ENCODE measurements at places on chromosomes 16 and 17. TPM values are rescaled to one million over a fixed set of nuclear protein-coding genes. Genes with fewer than 3 reads are reported as not detected.

MT3 gene
- total RNA-seq: 10.6 TPM

MT1H gene
- not detected for total RNA-seq

OR3A2 gene
- 2.5 TPM for total RNA-seq

- no peak for DNase-seq
These were observed 33.6 kb upstream of the RAI1 start for GRCh38 chr17:17647524-17648178.

DNA sequence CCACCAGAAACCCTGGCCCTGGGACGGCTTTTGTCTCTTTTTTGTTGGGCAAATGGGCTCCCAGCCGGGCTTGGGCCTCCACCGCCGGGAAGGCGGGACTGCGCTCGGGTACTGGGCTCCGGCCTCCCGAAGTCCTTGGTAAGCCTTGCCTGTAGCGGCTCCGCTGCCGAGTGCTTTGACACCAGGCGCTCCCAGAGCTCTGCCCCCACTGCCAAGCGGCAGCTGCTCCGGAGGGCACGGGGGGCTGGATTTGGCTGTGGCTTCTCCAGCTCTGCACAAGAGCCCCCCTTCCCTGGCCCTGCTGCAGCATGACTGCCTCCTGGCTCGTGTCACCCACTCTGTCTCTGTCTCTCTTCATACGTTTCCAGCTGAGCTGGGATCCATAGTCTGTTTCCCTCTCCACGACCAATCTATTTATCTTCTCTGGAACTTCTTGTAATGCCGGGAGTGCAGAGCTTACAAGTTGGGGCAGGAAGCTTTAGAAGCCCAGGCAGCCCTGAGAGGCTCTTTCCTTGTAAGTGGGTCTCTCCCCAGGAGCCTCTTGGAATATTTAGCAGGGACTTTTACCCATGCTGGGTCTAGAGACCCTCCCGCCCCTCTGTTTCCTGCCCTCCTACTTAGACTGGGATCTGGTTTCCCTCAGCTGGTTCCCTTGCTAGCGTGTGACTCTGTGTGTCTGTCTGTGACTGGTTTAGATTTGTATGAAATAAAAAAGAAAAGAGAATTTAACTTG is 246.9 kb upstream of the GSE1 start:
- DNase-seq: no peak

GRCh38 chr17:14352136-14352535 is 51.3 kb downstream of the HS3ST3B1 start:
- DNase-seq: no peak
